Osteocyte (in vitro differentiated cells): ENCODE measurements at places on chromosomes 1 and 21.
A peak's percentile ranks its signal among the peaks of the same experiment; 100 is the strongest.

DNA sequence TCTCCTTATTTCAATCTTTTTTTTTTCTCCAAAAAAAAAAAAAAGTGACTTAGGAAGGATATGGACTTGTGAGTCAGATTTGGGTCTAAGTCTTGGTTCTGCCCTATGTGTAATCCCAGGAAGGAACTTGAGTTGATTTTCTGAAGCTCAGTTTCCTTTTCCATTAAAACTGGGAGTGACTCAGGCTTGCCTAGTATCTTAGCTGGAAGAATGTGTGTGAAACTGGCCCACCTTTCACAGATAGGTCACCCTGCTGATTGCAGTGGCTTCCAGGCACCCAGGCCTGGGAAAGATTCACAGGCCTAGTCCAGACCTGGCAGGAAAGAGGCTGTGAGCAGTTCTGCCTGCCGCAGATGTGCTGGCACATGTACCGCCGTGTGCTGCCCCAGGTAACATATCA, 218.3 kb upstream of the HOOK1 start:
- no peak for DNase-seq

DNA sequence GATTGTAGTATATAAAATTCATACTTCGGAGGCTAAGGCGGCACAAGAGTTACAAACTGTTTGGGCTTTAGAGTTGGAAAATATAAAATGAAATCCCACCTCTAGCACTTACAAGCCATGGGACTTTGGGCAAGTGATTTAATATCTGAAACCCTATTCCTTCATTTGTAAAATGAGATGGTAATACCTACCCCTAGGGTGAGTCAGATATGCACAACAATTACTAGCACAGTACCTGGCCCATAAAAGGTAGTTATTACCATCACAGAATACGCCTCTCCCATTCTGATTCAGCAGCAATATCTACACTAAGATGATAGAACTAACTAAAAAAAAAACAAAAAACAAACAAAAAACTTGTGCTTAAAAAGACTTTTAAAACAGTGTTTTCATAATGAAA, 3.5 kb downstream of the KLHL12 start:
- no peak for DNase-seq

GRCh38 chr1:235971571-235972310, 93.1 kb downstream of the NID1 start:
- peak; percentile 95 for DNase-seq

GRCh38 chr1:43238085-43238484, 31.7 kb upstream of the TMEM125 start:
- no peak for DNase-seq

DNA sequence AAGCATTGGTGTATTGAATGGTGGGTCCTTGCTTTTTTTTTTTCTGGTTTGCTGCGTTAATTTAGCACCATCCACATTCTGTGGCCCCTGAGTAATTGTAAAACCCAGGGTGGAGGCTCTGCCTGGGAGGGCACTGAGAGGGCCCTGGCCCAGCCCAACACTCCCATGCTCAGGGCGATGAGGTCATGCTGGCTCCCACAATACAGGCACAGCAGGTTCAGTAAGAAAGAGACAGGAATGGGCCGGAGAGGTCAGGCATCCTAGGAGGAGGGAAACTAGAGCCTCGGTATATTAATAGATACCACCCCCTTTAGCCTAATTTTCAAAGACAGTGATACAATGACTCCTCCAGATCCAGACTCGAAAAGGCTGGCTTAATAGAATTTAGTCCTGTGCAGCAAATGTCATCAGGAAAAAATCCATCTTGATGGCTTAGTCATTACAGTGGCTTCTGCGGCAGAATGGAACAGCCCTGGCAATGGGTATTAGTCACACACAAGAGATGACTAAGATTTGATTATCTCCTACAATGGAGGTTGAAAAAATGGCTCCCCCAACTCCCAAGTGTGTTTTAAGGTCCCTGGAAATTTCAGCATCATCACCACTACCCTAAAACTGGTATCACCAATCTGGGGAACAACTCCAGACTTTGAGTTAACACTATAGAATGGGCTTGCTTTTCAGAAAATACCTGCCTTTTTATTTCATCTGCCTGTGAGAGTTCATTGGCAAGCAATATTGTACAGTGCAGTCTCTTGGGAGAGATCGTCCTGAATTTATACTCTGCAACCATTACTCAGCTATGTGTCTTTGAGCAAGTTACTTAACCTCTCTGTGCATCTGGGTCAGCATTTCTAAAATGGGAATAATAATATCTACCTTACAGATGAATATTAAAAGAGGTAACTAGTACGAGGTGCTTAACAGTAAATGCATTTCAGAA, 43.9 kb upstream of the LYST start:
- no peak for DNase-seq

DNA sequence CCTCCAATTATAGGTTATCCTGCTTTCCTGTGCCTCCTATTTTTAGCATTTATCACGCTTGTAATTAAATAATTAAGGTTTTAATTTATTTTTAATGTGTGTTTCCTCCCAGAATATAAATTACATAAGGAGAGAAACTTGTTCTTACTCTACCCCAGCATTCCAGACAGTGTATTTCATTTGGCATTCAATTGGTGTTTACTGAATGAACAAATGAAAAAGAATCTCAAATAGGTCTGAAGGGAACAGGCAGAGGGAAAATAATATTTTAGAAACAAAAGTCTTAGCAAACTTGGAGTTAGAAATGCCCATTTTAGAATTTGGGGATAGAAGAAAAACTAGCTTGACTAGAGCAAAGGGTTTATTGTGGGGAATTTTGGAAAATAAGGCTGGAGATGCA, 9.9 kb upstream of the RSRP1 start:
- DNase-seq = no peak

GRCh38 chr1:178847396-178847849, 23.5 kb downstream of the ANGPTL1 start:
- DNase-seq = no peak

GRCh38 chr1:64525116-64525686, 55.3 kb downstream of the CACHD1 start:
- DNase-seq = no peak

DNA sequence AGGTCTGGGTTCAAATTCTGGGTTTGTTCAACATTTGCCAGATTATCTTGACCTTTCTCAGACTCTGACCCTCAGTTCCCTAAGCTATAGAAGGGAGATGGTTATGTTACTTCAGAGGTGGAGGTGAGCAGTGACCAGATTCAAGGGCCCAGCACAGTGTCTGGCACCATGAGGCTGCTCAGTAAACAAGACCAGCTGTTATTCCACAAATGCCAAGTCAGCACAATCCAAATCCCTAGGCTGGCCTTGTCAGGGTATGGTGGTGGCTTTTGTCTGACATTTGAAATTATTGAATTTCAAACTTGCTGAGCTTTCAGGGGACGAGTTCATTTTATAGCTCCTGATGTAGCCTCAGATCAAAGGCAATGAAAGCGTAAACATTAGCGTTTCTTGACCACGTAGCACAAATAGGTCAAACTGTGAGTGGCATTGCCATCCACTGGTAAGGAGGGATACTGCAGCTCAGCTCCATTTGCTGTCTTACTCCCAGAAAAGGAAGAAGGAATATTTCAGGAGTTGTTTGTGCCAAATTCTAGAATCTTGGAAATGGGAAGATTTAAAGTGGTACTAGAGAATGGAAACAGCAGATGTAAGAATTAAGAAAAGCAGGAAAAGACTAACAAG, 94.3 kb upstream of the EDN2 start:
- peak; percentile 38 for DNase-seq

DNA sequence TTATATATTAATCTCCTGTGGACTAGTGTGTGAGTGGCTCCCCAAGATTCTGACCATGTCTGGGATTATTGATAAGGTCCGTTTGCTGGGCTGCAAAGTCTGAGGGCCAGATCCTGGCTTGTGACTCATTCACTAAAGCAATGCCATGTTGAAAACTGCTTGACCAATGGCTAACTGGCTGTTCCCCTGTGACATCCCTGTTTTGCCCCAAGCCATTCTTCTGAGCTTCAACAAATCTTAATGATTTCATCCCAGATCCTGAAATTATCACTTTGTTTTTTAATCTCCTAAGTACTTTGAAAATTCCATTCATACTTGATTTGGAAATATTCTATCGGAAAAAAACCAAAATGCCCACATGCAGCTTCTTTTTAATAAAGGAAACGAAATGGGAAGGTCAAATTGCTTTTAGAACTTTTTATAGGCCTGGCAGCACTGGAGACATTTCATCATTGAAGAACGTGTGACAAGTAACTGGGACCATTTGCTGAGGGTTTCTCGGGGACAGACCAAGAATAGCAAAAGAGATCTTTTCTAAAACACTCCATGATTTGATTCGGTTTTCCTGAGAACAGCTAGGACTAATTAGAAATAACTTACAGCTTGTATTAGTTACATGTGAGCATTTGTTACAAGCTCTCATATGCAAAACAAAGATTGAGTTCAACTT, 121.3 kb downstream of the TGFB2 start:
- no peak for DNase-seq

DNA sequence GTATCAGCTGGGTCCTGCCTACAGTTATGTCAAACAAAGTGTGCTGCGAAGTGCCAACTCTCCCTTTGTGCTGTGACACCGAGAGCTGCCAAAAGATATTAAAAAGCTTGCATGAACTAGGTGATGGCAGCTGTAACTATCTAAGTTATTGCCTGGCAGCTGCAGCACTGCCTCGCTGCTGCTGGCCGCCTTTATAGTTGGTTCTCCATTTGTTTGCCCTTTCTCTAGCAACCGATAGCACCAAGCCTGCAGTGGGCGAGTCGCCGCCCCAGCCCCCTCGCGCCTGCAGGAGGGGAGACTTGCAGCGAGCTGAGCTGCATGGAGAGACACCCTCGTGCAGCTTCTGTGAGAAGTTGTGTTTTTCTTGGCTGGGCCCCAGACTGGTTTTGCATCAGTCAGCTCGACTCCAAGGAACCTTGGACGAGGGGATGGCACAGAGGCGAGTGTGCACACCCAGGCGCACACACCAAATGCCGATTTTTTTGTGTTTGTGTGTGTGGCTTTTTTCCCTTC, 330.6 kb downstream of the RPS6KC1 start:
- DNase-seq = no peak

DNA sequence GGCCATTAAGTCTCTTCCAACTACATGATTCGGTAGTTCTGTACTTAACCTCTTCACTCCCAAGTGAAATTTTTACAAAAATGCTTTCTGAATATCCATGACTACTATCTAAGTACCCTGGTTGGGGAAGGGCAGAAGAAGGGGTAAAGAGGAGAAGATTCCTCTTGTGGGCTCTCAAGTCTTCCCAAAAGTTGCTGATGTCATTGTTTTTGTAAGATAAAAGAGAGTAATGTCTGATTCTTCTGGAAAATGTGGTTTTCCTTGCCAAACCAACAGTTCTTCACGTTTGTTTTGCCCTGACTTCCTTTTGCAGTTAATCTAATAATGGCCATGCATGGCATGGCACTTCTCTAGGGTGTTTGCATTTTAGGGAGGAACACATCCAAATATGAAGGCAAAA, 34.7 kb upstream of the AK4 start:
- no peak for DNase-seq

- no peak for DNase-seq
Measured at GRCh38 chr1:26372039-26372438, 511 bp downstream of the ZNF683 start.

- no peak for DNase-seq
Measured at GRCh38 chr1:150234309-150234565, 1.7 kb downstream of the ANP32E start.

- no peak for DNase-seq
Measured at GRCh38 chr1:21089299-21089698, 87.4 kb downstream of the EIF4G3 start.

GRCh38 chr1:110164725-110165350, 14.5 kb downstream of the SLC6A17 start:
- DNase-seq = no peak

- DNase-seq = no peak
Measured at GRCh38 chr1:110464340-110464739, 13.4 kb downstream of the PROK1 start.
